ENCODE measurements at places on chromosomes 3 and 15.

DNA sequence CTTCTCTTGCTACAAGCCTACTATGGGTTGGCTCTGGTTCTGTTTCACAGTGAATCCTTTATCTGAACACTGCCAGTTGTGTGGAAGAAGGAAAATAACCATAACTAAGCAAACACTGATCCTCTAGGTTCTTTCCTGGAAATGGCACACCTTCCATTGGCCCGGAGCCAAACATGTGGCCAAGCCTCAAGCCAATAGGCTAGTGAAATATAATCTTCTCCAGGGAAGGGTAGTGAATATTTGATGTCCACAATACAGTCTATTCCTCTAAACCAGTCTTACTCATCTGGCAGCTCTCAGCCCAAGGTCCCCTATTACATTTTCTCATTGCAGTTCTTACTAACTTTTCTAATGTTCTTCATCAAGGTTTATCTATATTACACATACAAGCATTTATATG, 921.3 kb downstream of the TUSC7 start:
- H3K36me3 ChIP-seq = no peaks in the 10 kb centered on the region
- DNase-seq = no peak

GRCh38 chr3:40185029-40185695, 124.3 kb upstream of the EIF1B start:
- no peak for DNase-seq
- no peaks in the 10 kb centered on the region for H3K36me3 ChIP-seq
- no peaks in the 10 kb centered on the region for H3K4me1 ChIP-seq
- H3K27me3 ChIP-seq = no peaks in the 10 kb centered on the region
- no peak overlapping the region for H3K27ac ChIP-seq
- H3K4me3 ChIP-seq = no peak overlapping the region

GRCh38 chr3:16066975-16067374, 107.5 kb upstream of the GALNT15 start:
- no peak for DNase-seq
- peaks cover 7% of the 10 kb centered on the region for H3K4me1 ChIP-seq
- peaks cover 7% of the 10 kb centered on the region for H3K27me3 ChIP-seq
- no peak overlapping the region for H3K27ac ChIP-seq

DNA sequence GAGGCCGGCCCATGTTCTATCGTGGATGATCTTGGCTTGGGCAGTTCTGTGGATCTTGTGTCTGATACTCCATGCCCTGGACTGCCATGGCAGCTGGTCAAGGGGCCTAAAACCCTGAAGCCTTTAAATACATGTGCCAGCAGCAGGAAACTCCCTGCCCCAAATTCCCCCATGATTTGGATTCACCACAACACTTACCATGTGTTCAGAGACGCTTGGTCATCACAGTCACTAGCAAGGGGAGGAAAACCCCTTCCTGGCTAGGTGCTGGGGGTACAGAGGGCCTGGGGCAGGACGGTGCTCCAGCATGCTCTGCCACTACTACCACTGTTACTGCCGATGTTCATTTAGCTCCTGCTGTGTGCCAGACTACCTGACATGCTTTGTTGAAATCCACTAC, 94.4 kb downstream of the DNAJB8 start:
- H3K4me3 ChIP-seq = no peak overlapping the region
- H3K27ac ChIP-seq = peak overlapping the region; percentile 38
- no peaks in the 10 kb centered on the region for H3K27me3 ChIP-seq
- H3K4me1 ChIP-seq = peaks cover 2% of the 10 kb centered on the region

- peaks cover 46% of the 10 kb centered on the region for H3K4me1 ChIP-seq
- peaks cover 70% of the 10 kb centered on the region for H3K36me3 ChIP-seq
- peak overlapping the region; percentile 98 for H3K4me3 ChIP-seq
- peak overlapping the region; percentile 99 for H3K27ac ChIP-seq
- DNase-seq = no peak
Measured at GRCh38 chr3:129182390-129183185, 1.1 kb downstream of the CNBP start.

- no peak overlapping the region for H3K27ac ChIP-seq
- no peak overlapping the region for H3K4me3 ChIP-seq
- no peaks in the 10 kb centered on the region for H3K36me3 ChIP-seq
Measured at GRCh38 chr3:103992469-103992868, 1374.2 kb upstream of the ALCAM start.

GRCh38 chr15:89677381-89677780, 1.8 kb downstream of the PLIN1 start:
- H3K36me3 ChIP-seq = no peaks in the 10 kb centered on the region
- H3K27ac ChIP-seq = no peak overlapping the region
- H3K4me1 ChIP-seq = no peaks in the 10 kb centered on the region
- H3K27me3 ChIP-seq = no peaks in the 10 kb centered on the region
- H3K4me3 ChIP-seq = no peak overlapping the region

DNA sequence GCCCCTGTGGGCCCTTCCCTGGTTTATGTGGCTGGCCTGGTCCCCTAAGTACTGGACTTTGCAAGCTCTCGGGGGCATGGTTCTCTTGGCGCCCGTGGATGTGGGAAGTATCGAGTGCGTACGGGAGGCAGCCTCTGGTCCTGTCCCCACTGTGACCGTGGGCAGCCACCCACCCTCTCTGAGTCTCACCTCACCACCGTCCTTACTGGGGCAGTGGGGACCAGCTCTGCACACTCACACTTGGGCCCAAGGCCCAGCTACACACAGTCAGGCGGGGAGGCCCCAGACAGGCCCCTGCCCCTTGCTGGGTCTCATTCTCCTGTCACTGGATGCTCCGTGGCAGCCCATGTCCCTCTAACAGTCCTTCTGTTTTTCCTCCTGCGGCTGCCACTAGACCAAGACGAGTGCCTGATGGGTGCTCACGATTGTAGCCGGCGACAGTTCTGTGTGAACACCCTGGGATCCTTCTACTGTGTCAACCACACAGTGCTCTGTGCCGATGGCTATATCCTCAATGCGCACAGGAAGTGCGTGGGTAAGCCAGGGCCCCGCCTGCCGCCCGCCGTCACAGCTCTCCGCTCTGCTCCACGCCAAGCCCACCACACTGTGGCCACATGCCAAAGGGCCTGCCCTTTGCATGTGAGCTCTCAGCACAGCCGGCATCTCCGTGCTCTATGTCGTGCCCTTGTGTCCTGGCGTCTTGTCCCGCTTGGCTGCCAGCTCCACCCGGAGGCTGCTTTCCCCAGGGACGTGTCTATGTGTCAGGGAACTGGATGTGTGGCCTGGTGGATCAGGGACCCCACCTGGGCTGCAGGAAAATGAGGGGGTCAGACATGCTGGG, 72.7 kb downstream of the FBLN2 start:
- DNase-seq = peak; percentile 38
- H3K27ac ChIP-seq = peak overlapping the region; percentile 87
- peak overlapping the region; percentile 71 for H3K4me3 ChIP-seq
- peaks cover 2% of the 10 kb centered on the region for H3K27me3 ChIP-seq
- no peaks in the 10 kb centered on the region for H3K36me3 ChIP-seq

GRCh38 chr15:68781766-68782588, 38.7 kb downstream of the ANP32A start:
- H3K36me3 ChIP-seq = peaks cover 98% of the 10 kb centered on the region
- peaks cover 45% of the 10 kb centered on the region for H3K4me1 ChIP-seq
- H3K27me3 ChIP-seq = no peaks in the 10 kb centered on the region
- DNase-seq = peak; percentile 52
- peak overlapping the region; percentile 40 for H3K4me3 ChIP-seq

GRCh38 chr15:98860281-98861041, 147.1 kb downstream of the PGPEP1L start:
- H3K36me3 ChIP-seq = no peaks in the 10 kb centered on the region
- peaks cover 67% of the 10 kb centered on the region for H3K4me1 ChIP-seq

DNA sequence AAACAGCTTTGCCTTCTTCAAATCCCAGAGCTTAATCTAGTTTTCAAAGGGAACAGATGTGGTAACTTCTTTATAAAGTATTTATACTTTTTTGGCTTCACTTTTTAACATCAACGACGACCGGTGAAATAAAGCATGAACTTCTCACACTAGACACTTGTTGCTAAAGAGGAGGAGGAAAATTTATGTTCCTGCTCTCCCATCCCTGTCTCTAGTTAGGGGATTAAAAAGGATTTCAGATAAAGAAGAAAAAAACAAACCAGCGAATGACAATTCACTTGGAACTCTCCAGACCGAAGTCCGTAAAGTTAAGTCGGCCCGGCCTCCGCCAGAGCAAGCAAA, 672 bp downstream of the NEDD4 start:
- H3K27me3 ChIP-seq = peaks cover 2% of the 10 kb centered on the region
- H3K4me3 ChIP-seq = peak overlapping the region; percentile 90
- H3K27ac ChIP-seq = peak overlapping the region; percentile 79
- H3K4me1 ChIP-seq = peaks cover 29% of the 10 kb centered on the region
- H3K36me3 ChIP-seq = peaks cover 10% of the 10 kb centered on the region

GRCh38 chr3:42891042-42891441, 14.9 kb upstream of the ZNF662 start:
- no peak overlapping the region for H3K4me3 ChIP-seq
- no peaks in the 10 kb centered on the region for H3K36me3 ChIP-seq
- H3K27ac ChIP-seq = no peak overlapping the region
- DNase-seq = no peak

- DNase-seq = no peak
- H3K4me1 ChIP-seq = peaks cover 95% of the 10 kb centered on the region
- no peaks in the 10 kb centered on the region for H3K27me3 ChIP-seq
- peaks cover 12% of the 10 kb centered on the region for H3K36me3 ChIP-seq
- peak overlapping the region; percentile 93 for H3K27ac ChIP-seq
Measured at GRCh38 chr3:71447197-71447596, 136.3 kb downstream of the FOXP1 start.

DNA sequence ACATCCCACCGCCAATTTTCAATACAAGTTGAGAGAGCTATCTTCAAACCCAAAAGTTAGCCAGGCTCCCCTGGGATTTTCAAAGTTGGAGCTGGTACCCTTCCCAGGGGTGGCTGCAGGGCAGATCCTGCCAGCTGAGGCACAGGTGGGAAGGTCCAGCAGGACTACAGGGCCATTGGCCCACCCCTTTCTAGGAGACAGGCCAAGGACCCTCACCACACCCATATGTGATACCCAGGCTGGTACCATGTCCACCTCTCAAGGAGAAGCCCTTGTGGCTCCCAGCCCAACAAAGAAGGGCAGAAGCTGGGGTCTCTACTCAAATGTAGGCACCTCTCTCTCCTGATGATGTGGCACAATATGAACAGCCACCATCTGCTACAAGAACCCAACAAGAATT, 8.0 kb downstream of the POC1A start:
- H3K27me3 ChIP-seq = no peaks in the 10 kb centered on the region
- H3K36me3 ChIP-seq = peaks cover 79% of the 10 kb centered on the region
- no peak overlapping the region for H3K27ac ChIP-seq
- H3K4me1 ChIP-seq = peaks cover 6% of the 10 kb centered on the region
- DNase-seq = no peak
- no peak overlapping the region for H3K4me3 ChIP-seq

- DNase-seq = no peak
- H3K4me1 ChIP-seq = peaks cover 29% of the 10 kb centered on the region
- H3K36me3 ChIP-seq = no peaks in the 10 kb centered on the region
- no peak overlapping the region for H3K27ac ChIP-seq
- H3K4me3 ChIP-seq = no peak overlapping the region
Measured at GRCh38 chr3:5036858-5037257, 57.6 kb downstream of the BHLHE40 start.

DNA sequence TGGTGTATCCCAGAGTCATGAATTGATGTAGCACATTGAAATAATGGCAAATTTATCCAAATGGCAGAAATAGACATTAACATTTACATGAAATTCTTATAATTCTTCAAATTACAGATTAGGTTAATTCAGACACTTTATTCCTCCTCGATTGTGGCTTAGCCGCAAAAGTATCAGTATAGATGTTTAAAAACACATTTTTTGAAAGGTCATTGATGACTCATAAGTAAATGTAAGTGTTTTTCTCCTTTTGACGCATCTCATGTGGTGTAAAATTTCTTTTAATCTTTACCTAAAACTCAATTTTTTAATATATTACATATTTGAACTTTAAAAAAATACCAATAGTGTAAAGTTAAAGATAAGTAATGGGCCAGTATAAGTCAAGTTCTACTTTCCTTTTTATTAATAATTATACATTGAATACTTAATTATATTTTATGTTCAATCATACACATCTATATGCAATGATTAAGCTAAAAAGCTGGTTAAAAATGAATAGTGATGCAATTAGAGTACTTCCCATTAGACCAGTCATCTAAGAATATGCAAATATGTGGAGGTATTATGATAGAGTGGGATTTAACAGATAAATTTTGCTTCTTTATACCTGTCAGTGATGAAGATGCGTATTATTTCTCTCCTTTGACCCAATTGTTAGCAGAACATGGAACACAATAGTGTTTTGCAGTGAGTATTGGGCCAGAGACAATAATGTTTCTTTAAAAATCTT, 678.1 kb upstream of the DPPA4 start:
- DNase-seq = no peak
- no peaks in the 10 kb centered on the region for H3K36me3 ChIP-seq
- no peaks in the 10 kb centered on the region for H3K27me3 ChIP-seq
- no peak overlapping the region for H3K27ac ChIP-seq

DNA sequence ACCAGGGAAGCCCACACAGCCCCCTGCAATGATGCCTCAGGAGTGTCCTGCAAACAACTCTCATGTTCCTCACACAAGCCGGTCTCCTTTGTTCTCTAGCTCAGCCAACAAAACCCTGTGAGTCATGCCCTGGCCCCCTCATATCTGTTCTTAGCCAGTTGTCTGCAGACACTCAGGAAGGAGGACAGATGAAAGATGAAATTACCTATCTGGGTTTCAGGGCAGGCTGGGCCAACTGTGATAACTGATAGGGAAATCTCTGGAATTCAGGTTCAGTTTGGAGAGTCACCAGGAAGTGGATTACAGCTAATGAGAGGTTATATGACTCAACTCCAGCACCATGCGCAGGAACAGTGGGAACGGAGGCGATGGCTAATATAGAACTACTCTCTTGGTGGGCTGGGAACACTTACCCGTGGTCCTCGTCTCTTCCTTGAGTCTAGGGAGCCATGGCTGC, 352.0 kb upstream of the ADAMTS9 start:
- H3K4me3 ChIP-seq = no peak overlapping the region
- DNase-seq = no peak
- H3K27me3 ChIP-seq = no peaks in the 10 kb centered on the region
- H3K4me1 ChIP-seq = no peaks in the 10 kb centered on the region

DNA sequence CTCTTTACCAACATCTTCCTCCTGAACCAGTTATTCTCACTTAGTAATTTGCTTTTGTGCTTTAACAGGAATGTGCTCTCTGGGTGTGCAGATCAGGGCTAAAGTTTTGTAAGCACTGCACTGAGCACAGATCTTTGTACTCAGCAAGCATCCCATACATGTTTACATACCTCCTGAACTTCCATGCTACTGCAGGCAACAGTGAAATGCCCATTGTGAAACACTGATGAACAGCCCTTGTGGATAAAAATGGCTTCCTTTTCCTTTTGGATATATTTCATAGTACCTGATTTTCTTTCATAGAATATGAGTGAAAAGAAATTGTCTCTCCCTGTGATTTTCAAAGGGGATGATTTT, 855.9 kb downstream of the MCTP2 start:
- H3K36me3 ChIP-seq = no peaks in the 10 kb centered on the region
- no peaks in the 10 kb centered on the region for H3K27me3 ChIP-seq
- H3K27ac ChIP-seq = no peak overlapping the region
- no peaks in the 10 kb centered on the region for H3K4me1 ChIP-seq
- DNase-seq = no peak

Measured in activated T-cell treated with anti-CD3 and anti-CD28 coated beads, Interleukin-2, amount 50 U/mL, for 24 hours (primary cell).